Neuronal stem cell (in vitro differentiated cells): ENCODE measurements at places on chromosomes 6 and 20.

DNA sequence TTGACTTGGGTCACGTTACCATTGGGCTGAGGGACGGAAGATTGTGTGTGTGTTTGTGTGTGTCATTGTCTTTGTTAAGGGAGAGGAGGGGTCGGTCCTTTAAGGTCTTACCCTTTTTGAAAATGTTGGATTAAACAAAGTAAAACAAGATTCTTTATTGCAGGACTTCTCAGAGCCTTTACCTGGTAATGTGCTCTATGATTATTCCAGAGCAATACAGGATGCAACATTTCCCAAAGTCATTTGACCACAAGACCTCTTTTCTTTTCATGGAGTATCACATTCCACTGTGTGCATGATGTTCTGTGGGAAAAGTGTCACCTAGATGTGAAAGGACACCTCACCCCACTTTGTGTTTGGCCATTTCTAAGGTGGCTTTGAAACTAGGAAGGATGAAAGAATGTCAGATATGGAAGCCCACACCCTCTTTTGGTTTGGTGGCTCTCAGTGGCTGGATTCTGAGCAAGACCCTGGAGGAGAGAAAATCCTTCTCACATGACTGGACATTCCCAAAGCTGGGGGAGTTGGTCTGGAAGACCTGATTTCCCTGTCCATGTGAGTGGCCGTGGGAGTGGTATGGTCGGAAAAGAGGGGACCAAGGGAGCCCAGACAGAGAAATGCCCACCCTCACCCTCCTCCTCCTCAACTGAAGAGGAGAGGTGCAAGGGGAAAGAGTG, 18.2 kb upstream of the ZNF831 start:
- DNase-seq = no peak
- no peak overlapping the region for H3K27ac ChIP-seq
- H3K4me1 ChIP-seq = no peaks in the 10 kb centered on the region
- H3K27me3 ChIP-seq = no peaks in the 10 kb centered on the region
- no peak overlapping the region for H3K4me3 ChIP-seq

DNA sequence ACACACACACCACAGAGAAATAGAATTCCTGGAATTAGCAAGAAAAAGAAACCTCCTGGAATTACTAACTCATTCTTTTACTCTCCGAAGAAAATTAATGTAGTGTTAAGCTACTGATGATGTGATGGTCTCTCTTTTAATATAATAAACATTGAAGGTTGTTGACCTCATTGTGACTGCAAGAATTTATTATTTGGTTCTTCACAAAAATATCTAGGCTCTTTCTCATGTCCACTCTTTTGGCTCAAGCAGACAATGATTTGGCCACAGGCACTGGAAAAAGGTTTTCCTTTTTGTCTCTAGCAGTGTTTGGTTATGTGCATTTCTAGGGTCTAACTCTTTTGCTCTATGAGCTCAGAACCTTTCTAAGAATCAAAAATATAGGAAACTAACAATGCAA, 811.9 kb downstream of the TENT5A start:
- H3K36me3 ChIP-seq = no peaks in the 10 kb centered on the region
- no peak overlapping the region for H3K4me3 ChIP-seq
- H3K27ac ChIP-seq = no peak overlapping the region
- H3K4me1 ChIP-seq = no peaks in the 10 kb centered on the region
- no peak for DNase-seq
- H3K27me3 ChIP-seq = no peaks in the 10 kb centered on the region

GRCh38 chr20:63706852-63707557, 771 bp downstream of the ARFRP1 start:
- H3K27ac ChIP-seq = no peak overlapping the region
- peaks cover 12% of the 10 kb centered on the region for H3K4me1 ChIP-seq
- H3K4me3 ChIP-seq = peak overlapping the region; percentile 91
- H3K36me3 ChIP-seq = peaks cover 68% of the 10 kb centered on the region

- no peak overlapping the region for H3K4me3 ChIP-seq
- H3K4me1 ChIP-seq = peaks cover 6% of the 10 kb centered on the region
- DNase-seq = no peak
- H3K27ac ChIP-seq = no peak overlapping the region
- no peaks in the 10 kb centered on the region for H3K27me3 ChIP-seq
These were observed 117.2 kb downstream of the BACH2 start for GRCh38 chr6:90179190-90180169.

DNA sequence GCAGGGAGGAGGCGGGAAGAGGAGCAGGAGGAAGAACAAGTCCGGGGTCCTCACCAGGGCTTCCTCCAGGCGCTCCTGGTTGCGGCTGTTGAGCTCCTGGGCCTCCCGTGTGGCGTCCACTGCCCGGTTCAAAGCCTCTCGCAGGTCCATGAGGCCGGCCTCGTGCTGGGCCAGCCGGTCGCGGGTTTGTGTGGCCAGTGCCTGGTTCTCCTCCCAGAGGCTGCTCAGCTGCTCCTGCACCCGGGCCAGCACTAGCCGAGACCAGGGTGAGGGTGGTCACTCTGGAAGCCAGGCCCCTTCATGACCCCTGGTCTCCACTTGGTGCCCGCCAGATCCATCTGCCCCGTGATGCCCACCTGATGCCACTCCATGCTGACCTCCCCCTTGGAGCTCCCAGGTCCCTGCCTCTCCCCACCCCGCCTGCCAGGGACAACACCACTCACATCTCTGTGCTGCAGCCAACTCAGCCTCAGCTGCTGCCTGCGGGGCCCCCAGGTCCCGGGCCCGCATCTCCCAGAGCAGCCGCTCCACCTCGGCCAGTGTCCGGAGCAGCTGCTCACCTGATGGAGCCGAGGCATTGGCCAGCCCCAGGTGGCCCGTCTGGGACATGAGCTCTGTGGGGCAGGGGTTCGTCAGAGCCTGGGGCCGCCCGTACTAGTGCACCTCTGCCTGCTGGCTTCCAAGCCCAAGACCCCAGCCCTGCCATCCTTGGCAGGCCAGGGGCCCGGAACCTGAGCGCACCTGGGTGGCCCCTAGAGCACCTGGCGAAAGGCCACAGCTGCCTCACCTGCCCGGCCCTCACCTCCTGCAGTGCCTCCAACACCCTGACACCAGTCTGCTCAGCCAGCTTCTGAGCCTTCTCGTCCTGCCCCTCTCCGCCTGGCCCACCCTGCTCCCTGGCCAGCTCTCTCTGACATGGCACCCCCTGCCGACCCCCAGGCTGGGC, 15.9 kb downstream of the ADRM1 start:
- peaks cover 59% of the 10 kb centered on the region for H3K36me3 ChIP-seq
- no peaks in the 10 kb centered on the region for H3K27me3 ChIP-seq
- H3K4me3 ChIP-seq = no peak overlapping the region
- no peak overlapping the region for H3K27ac ChIP-seq
- no peak for DNase-seq
